ENCODE measurements at places on chromosomes 6 and 20.

DNA sequence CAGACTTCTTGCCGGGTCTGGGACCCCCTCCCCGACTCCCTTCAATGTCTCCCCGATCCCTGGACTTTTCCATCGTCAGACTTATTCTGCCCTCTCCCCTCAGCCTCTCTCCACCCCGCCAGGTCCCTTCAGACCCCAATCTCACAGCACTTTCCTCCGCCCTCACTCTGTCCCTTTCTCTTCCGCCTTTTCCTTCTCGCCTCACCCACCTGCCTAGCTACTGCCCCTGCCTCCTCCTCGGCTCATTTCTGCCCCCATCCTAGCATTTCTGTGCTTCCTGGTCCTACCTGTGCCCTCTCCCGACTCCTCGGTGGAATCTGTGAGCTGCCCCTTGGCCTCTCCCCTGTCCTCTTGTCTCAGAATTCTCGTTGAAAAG is 616 bp downstream of the CHMP4B start:
- peak; percentile 20 for DNase-seq

GRCh38 chr6:10951675-10952282 is 64.9 kb downstream of the SYCP2L start:
- no peak for DNase-seq

DNA sequence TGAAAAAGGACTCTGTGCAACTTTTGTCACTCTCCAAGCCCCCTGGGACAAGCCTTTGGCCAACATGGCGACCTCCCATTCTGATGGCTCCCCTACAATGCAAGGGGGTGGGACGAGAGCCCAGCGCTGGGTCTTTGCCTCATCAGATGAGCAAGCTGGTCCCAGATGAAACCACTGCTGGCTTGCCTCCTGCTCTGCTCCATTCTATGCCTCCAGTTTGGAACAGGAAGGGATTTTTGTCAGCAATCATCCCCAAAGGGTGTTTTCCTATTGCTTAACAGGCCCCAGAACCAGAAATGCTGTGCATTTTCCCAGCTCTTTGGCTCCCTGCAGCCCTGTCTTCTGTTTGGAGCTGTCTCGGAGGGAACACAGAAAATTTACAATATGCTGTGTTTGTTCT is 412.7 kb downstream of the MAFB start:
- DNase-seq = no peak

GRCh38 chr6:15026832-15027231 is 219.0 kb upstream of the JARID2 start:
- DNase-seq = no peak

GRCh38 chr6:77457720-77458349 is 5.5 kb downstream of the HTR1B start:
- DNase-seq = peak; percentile 25

DNA sequence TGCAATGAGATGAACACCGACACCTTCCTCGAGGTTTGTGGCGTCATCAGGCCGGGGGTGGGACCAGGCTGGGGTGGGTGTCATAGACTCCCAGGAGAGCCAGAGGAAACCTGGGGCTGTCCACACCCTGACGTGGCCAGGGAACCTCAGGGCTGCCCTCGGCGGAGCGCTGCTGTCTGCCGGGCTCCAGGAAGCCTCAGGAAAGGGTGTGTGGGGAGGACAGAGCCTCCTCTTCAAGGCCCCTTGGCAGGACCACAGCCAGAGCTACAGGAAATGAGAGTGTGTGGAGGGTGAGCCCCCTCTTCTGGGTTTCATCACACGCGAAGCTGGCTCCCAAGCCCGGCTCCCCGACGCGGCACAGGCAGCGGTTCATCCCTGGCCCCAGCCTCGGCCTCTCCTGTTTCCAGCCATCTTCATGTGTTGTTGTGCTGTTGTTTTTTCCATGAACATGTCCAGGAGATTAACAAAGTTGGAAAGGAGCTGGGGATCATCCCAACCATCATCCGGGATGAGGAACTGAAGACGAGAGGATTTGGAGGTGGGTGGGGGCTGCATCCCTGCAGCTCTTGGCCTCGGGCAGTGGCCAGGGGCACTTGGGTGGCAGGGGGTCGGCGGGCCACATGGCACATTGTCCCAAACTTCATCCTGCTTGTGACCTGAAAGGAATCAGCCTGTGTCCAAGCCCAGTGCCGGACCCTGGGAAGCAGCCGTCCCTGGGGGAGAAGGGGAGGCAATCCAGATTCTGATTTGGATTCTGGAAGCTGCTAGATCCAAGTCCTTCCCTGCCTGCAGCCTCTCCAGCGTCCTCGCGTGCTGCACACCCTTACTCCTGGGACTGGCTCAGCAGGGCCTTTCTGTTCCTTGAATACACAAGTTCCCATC is 6.4 kb downstream of the NPEPL1 start:
- DNase-seq = no peak

DNA sequence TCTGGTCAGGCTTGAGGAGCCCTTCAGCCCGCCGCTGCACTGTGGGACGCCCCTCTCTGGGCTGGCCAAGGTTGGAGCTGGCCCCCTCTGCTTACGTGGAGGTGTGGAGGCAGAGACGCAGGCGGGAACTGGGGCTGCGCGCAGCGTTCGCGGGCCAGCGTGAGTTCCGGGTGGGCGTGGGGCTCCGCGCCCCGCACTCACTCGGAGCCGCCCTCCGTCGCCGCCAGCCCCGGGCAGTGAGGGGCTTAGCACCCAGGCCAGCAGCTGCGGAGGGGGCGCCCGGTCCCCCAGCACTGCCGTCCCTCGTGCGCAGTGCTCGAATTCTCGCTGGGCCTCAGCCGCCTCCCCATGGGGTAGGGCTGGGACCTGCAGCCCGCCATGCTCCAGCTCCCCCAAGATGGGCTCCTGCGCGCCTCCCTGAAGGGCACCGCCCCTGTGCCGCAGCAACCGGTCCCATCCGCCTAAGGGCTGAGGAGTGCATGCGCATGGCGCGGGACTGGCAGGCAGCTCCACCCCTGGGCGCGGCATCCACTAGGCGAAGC is 695.9 kb downstream of the EPHA7 start:
- no peak for DNase-seq

DNA sequence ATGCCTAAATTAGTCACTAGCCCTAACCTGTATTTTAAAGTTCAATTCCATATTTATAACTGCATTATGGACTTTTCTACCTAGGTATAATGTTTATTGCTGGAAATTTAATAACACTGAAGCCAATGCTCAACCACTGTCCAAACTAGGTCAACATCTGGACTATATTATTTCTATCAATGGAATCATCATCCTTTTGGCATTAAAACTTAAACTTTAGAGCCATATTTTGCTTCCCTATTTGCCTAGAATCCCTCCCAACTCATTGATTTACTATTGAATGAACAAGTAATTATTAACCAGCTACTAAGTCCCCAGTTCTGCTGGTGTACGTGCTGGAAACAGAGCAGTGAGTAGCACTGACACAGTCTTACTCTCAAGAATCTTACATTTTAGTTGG is 291.7 kb upstream of the SPTLC3 start:
- DNase-seq = no peak

- no peak for DNase-seq
Observed at GRCh38 chr6:151290877-151291721, 51.3 kb downstream of the AKAP12 start.

DNA sequence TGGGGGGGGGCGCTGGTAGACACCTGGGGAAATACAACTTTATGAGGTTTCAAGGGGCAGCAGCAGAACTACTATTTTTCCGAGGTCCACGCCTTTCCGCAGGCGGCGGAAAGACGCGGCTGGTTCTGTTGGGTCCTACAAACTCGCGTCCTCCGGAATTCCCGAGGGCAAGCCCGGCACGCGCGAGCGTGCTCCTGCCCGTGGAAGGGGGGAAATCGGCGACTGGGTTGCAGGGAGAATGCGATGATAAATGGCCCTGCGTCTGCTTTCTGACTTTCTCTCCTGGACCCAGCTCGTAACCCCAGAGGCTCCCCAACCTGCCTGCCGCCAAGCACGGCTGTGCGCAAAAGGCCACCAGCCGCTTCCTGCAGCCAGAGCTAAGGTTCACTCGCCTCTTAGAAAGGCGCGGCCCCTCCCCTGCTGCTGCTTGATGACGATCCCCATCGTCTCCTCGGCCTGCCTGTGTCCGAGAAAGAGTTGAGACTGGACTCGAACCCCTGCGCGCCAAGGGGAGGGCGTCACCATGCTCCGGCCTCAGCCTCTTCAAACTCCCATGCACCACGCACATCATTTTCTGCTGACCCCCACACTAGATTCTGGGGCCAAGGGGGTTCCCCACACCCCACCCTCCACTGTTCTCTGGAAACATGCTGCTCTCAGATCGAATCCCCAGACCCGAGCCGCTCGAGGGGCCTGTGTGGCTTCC is 6.7 kb downstream of the FOXA2 start:
- no peak for DNase-seq

- no peak for DNase-seq
Observed at GRCh38 chr6:134345789-134346188, 27.9 kb upstream of the SGK1 start.

GRCh38 chr20:32999603-33000250 is 4.5 kb downstream of the SUN5 start:
- no peak for DNase-seq

- DNase-seq = no peak
Observed at GRCh38 chr6:18392346-18392877, 5.3 kb downstream of the RNF144B start.

GRCh38 chr20:35121186-35121585 is 25.9 kb downstream of the EDEM2 start:
- no peak for DNase-seq

- DNase-seq = no peak
Observed at GRCh38 chr6:165988757-165989456, 178.7 kb downstream of the TBXT start.

DNA sequence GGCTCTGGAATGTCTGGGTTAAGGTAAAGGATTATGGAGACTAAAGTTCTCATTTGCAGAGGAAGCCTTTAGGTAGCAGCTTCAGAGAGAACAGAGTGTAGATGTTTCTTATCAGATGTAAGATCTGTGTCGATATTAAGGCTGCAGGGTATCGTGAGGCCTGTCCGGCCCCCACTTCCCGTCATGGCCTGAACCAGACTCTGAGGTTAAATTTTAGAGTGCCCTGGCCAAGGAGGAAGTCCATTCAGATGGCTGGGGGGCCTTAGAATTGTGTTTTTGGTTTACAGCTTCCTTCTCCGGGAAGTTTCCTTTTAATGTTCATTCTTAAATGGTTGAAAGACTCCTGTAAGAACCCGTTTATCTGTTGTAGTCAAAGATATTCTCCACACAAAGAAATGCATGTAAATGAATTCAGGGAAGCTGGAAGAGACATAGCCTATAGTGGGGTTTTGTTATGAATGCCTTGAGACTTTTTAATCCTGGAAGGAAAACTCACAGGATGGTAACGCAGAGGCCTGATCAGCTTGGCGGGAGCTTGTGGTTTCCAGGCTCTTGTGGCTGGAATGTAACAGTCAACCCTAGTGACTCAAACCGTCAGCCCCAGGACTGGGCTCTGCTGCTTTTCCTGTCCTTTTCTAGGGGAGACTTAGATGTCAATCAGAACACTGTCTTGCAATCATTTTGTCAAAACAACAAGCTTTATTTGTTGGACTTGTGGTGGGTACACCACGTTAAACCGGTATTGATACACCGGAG is 34.7 kb downstream of the KIF25 start:
- DNase-seq = no peak

GRCh38 chr6:106145741-106146227 is 59.6 kb downstream of the PRDM1 start:
- DNase-seq = no peak

DNA sequence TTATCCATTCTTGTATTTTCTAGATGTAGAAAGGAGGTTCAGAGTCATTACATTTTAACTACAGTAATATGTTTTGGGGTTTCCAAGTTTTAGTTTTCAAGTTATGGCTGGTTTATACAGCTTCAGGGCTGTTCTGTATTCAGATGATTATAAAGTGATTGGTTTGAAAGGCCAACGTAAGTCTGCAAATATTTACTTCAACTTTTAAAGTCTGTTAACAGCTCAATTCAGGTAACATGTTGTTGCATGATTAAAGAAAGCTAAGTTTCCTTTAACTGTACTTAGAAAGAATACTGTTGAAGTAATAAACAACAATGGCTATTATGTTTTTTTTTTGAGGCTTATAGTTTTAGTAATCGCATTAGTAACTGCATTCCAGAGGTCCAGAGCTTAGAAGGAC is 22.8 kb upstream of the GCLC start:
- no peak for DNase-seq

DNA sequence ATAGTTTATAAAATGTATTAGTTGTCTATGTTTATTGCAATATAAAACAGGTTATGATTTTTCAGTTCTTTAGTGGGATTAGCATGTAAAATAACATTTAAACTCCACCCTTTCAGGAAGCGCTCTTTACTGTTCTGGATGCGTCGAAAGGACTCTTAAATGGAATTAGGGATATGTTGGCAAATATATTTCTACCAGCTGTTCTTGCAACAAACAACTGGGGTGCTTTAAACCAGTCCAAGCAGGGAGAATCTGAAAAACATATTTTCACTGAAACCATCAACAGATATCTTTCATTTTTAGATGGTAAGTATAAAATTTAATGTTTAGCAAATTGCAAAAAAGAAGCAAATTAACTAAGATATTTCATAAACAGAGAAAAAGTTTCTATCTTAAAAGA is 21.8 kb downstream of the DNAH8 start:
- no peak for DNase-seq

Data from CD4-positive, alpha-beta T cell treated with Interleukin-21 for 1 hour (primary cell).